Left ventricle myocardium inferior (tissue), 1 donor: ENCODE measurements at places on chromosomes 7 and 10. TPM values are rescaled to one million over a fixed set of nuclear protein-coding genes. Genes with fewer than 3 reads are reported as not detected.

Gene SUGCT
- 5.0 TPM for total RNA-seq

Gene CFAP69
- total RNA-seq: 3.8 TPM

Gene BLNK
- 1.4 TPM for total RNA-seq

Gene UCMA
- total RNA-seq: not detected

Gene OR2A5
- not detected for total RNA-seq

Gene MYO1G
- total RNA-seq: 0.77 TPM

Gene OIT3
- total RNA-seq: not detected

Gene TACC2
- 400 TPM for total RNA-seq

Gene TAS2R5
- 0.47 TPM for total RNA-seq

Gene PRSS2
- not detected for total RNA-seq

Gene EXOSC1
- 14.9 TPM for total RNA-seq

Gene SLK
- total RNA-seq: 36.1 TPM

Gene SLC16A9
- 1.1 TPM for total RNA-seq

Gene TRPV6
- total RNA-seq: not detected

Gene ANKRD61
- total RNA-seq: not detected

Gene HIBADH
- 90.8 TPM for total RNA-seq

Gene RAB11FIP2
- total RNA-seq: 9.0 TPM

Gene GPR26
- not detected for total RNA-seq

Gene ADARB2
- total RNA-seq: 0.11 TPM

Gene SGCE
- 20.1 TPM for total RNA-seq

Gene CALCR
- 0.08 TPM for total RNA-seq

Gene TMEM106B
- total RNA-seq: 60.3 TPM

Gene COA1
- total RNA-seq: 76.5 TPM

Gene SPDYE6
- total RNA-seq: not detected
